ENCODE measurements at places on chromosomes 7 and 10.

- DNase-seq = no peak
These were observed 47.9 kb upstream of the SKAP2 start for GRCh38 chr7:26912338-26912737.

- no peak for DNase-seq
These were observed 48.4 kb upstream of the INPP5A start for GRCh38 chr10:132489053-132489703.

- no peak for DNase-seq
These were observed 393.3 kb downstream of the KCNMA1 start for GRCh38 chr10:77244286-77244685.

DNA sequence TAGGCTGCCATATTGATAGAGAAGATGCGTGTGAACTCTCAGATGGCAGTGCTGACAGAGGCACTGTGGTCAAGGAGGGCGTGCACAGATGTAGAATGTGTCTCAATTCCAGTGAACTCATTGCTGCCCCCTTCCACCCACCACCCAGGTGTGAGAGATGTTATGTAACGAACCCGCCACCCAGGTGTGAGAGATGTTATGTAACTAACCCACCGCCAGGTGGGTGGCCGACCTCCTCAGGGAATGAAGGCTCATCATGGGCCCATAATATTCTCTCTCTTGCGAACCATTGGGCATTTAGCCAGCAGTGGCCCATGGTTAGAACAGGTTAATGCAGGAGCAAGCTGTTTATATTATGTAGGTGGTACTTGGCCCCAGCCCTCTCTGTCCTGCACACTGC lies 140.4 kb upstream of the MTPN start:
- no peak for DNase-seq

- DNase-seq = no peak
These were observed 263.9 kb upstream of the FZD1 start for GRCh38 chr7:90999989-91000979.

- no peak for DNase-seq
These were observed 168.7 kb upstream of the BMPER start for GRCh38 chr7:33736521-33737221.

Measured in stimulated activated CD8-positive, alpha-beta memory T cell treated with anti-CD3 and anti-CD28 coated beads, Interleukin-2, amount 100 ng/mL, for 1 hour (primary cell).